H7 (cell line): ENCODE measurements at places on chromosomes 3 and 15.
A peak's percentile ranks its signal among the peaks of the same experiment; 100 is the strongest.

GRCh38 chr3:61090389-61091169 lies 160.7 kb downstream of the FHIT start:
- DNase-seq, result no peak

DNA sequence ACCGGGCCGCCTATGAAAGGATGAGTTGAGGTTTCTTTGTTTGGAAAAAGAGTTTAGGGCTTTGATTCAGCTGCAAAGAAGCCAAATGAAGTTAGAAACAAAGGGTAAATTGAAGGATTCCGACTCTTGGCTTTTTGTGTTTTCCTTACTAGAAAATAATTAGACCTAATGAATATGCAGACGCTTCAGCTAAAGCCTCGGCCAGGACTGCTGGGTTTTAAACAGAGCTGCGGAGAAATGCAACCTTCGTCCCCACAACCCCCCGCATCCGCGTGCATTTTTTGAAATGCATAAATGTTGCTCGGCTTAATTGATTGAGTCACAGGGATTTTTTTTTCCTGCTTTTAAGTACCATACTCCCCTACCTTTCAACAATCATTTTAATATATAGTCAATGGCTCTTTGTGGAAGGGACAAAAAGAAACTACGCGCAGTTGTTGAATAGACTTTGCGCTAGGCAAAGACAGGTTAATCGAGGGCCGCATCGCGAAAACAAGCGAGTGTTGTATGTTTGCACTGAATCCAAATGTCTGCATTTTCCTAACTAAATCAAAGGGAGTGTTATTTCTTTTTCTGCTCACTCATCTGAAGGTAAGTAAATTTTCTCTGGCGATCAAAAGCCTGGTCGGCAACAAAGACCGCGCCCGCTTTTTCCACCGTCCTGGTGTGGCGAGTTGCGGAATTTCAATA lies 1.3 kb upstream of the ZIC4 start:
- DNase-seq, result no peak

GRCh38 chr3:71910108-71910507 lies 125.2 kb upstream of the PROK2 start:
- DNase-seq, result peak; percentile 27

- DNase-seq, result no peak
These were observed 22.6 kb upstream of the LRRN1 start for GRCh38 chr3:3776607-3777006.

- DNase-seq, result no peak
These were observed 18.4 kb downstream of the KLF13 start for GRCh38 chr15:31344823-31345605.

DNA sequence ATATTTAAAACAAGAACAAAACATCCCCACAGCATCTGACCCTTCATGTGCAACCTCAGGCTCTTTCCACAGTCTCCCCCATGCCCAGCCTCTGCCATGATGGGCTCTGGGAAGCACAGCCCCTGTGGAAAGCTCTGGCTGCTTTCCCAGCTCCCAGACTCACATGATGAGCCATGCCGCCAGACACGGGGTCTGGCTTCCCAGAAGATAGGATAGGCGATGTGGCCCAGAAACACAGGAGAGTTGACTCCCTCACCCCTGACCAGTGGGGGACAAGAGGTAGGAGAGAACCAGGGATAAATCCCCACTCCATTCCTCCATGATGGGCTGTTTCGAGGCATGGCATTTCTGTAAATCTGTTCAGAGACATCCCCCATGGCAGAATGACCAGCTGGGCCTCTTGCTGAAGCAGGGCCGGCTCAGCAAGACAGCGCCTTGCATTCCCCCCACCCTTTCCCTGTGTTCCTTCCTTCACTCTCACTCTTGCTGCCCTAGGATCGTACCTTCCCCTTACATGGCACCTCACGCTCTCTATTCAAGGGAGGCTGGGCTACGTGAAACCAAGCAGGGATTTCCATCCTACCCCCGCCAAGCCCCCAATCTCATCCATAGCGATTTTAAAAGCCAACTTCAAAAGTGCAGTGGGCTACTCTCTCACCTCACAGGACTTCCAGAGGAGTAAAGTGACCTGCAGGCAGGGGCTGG lies 192.4 kb downstream of the ABHD5 start:
- no peak for DNase-seq

GRCh38 chr3:116691041-116691440 lies 18.5 kb upstream of the TUSC7 start:
- no peak for DNase-seq
